ENCODE measurements at places on chromosomes 6 and 20.

- no peak for DNase-seq
Observed at GRCh38 chr20:10671919-10672623, 1.7 kb downstream of the JAG1 start.

DNA sequence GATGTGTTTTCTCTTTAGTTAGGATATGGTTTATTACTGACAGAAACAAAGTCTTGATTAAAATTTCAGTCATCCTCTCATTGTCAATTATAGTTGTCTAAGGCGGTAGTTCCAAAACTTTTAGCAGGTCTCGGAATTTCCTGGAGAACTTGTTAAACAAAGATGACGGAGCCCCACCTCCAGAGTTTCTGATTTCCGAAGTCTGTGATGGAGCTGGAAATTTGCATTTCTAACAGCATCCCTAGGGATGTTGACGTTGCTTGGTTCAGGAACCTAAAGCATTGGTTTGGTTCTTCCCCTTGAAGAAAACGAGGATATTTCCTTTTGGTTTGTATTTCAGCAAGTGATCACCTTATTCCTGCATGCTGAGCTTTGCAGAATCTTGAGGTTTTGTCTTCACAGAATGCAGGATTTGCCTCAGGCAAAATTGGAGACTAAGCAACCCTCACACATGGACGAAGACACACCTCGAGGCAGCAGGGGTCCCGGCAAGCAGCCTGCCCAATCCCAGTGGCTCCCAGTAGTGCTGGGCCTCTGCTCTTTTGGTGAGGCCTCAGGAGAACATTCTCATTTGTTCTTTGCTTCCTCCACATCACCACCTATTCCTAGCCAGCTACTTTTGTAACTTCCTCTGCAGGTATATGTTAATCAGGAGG, 187.1 kb upstream of the PHACTR1 start:
- no peak for DNase-seq

DNA sequence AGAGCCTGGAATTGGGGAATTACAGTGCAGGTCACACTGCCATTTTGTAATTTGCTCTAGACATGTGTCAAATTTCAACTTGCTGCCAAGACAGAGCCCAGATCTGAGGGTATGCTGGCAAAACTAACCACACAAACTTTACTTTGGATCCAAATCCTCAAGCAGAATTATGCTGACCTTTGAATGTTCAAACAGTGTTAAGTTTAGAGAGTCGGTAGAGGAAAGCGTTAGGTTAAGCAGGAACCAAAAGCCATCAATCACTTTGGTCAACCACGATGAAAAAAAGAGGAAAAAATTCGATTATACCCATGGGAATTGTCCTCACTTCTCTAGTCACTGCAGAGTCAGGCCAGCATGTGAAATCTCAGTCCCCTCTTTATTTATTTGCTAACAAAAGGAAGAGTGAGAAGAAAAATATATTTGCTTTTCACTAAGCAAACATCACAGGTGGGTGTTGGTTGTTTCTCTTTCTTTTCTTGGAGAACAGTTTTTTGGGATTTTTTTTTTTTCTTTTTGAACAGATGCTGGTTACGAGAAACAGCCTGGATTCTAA, 105.1 kb upstream of the ADGRF1 start:
- DNase-seq: no peak

DNA sequence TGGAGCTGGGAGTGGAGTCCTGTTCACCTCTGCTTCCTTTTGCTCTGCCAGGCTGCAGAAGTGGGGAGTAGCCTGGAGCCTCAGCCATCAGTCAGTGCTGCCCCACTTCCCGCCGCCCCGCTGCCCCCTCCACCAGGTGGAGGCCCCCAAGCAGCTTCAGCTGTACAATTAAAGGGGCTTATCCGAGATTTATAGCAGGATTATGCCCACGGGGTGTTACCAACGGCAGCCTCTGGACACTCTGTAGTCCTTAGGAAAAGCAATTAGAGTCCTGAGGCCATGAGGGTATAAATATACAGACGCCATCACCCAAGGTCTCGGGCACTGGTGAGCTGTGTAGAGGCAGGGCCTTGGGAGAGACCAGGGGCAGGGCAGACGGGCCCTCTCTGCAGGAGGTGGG, 55.4 kb downstream of the GRM4 start:
- DNase-seq: no peak

DNA sequence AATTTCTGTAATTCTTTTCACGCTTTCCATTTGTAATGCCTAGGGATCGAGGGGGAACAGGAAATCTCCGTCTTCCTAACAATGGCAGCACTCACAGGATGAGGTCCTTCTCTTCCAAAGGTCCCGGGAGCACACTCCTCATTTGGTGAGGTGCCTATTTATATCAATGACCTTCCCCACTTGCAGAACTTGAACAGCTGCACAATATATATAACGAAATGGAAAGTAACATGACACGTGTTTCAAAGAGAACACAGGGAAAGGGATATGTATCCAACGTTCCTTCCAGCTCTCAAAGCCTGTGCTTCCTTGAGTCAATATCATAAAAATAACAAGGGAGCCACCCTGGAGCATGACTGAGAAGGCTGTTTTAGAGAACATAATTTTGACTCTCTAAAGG, 78.6 kb upstream of the RBM24 start:
- DNase-seq: no peak

GRCh38 chr20:63402860-63403220, 41.7 kb upstream of the CHRNA4 start:
- no peak for DNase-seq

DNA sequence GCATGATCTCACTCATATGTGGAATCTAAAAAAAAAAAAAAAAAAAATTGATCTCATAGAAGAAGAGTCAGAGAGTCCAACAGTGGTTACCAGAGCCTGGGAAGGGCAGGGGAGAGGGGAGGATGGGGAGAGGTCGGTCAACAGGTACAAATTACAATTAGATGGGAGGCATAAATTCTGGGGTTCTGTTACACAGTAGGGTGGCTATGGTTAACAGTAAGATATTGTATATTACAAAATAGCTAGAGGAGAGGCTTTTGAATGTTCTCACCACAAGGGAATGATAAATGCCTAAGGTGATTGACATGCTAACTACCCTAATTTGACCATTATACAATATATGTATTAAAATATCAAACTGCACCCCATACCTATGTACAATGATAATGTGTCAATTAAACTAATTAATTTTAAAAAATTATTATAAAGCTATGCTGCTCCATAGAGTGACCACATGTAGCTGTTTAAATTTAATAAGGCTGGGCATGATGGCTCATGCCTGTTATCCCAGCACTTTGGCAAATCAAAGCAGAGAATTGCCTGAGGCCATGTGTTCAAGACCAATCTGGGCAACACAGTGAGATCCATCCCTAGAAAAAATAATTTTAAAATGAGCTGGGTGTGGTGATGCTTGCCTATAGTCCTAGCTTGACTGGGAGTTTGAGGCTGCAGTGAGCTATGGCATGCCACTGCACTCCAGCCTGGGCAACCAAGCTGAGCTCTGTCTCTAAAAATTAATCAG, 70.9 kb downstream of the SNX5 start:
- no peak for DNase-seq

DNA sequence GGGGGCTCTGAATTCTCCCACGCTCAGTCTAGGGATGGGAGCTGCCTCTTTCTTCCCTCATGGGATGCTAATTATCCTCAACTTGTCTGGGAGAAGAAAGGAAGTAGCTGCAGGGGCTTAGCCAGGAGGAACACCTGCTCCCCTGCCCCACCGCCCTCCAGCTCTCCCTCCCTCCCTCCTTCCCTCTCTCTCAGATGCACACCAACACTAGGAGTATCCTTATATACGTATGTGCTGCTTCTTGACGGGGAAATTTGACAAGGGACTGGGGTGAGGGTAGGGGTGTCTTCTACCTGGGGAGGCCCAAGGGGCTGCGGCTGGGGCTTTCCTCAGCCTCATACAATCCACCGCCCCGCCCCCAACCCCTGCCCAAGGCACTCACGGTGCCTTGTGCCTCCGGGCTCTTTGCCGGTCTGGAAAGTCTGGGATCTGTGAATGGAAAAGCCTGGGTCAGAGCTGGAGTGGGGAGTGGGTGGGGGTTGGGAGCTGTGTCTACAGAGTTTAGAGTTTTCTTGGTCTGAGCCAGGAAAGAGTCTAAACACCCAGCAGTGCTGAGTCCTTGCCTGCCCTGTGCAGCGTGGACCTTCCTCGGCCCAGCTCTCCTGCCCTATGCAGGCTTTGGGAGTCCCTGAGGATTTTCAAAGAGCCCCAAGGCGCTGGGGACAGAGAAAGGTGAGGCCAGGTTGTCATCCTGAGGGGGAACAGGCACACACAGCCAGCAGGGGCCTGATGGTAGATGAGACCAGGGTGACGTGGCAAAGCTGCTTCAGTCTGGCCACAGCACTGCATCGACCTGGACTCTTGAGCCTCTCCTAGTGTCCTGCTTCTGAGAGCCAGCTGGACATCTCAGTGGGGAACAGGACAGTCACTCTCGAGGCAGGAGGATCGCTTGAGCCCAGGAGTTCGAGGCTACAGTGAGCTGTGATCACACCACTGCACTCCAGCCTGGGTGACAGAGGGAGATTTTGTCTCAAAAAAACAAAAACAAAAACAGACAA, 29.3 kb upstream of the EMILIN3 start:
- no peak for DNase-seq

DNA sequence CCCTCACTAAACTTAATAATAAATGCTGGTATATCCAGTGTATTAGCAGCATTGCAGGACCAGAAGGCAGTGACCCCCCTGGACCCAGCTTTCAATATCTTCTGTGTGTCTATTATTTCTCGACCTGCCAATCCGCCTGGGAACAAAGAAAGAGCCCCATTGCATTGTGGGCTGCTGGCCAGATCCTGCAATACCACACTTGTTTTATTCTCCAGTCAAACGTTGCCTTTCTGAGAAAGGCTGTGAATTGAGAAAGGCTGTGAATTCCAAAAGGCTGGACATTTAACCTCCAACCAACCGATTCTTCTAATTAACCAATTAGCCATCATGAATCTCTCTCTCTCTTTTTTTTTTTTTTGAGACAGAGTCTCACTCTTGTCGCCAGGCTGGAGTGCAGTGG, 1.5 kb upstream of the MTO1 start:
- DNase-seq: no peak

DNA sequence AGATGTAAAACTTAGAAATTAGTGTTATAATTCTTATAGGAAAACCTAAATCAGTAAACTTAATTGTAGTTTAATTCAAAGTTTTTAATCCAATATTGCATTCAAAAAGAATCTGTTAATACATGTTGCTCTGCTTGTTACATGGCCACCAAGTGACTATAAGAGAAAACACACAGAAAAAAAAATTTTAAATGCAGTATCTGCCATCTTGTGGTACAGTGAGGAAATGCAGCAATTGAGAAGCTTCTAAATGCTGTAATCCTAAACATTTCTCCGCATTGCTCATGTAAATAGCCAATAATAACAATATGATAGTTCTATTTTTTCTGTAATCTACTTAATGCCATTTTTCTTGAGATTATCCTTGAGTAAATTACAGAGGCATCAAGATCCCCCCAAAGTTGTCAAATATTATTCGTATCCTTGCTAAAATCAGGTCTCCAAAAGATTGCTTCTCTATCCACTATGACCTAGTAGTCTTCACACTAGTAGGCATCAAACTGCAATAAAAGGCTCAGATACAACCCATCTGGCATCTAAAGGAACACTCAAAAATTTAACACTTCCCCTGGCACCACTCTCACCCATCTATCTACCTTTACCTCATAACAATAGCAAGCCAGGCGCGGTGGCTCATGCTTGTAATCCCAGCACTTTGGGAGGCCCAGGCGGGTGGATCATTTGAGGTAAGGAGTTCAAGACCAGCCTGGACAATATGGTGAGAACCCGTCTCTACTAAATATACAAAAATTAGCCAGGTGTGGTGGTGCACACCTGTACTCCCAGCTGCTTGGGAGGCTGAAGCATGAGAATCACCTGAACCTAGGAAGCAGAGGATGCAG, 34.6 kb downstream of the HDAC2 start:
- peak; percentile 24 for DNase-seq

GRCh38 chr20:49672096-49672664, 41.5 kb downstream of the B4GALT5 start:
- DNase-seq: no peak

DNA sequence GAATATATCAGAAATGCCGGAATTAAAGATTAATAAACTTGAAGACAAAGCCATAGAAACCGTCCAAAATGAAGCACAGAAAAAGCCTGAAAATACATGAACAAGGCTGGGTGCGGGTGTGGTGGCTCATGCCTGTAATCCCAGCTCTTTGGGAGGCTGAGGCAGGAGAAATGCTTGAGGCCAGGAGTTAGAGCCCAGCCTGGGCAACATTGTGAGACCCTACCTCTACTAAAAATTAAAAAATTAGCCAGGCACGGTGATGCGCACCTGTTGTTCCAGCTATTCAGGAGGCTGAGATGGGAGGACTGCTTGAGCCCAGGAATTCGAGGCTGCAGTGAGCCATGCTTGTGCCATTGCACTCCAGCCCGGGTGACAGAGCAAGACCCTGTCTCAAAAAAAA, 32.9 kb downstream of the REV3L start:
- no peak for DNase-seq

- no peak for DNase-seq
Observed at GRCh38 chr20:48619126-48620101, 208.4 kb downstream of the PREX1 start.

DNA sequence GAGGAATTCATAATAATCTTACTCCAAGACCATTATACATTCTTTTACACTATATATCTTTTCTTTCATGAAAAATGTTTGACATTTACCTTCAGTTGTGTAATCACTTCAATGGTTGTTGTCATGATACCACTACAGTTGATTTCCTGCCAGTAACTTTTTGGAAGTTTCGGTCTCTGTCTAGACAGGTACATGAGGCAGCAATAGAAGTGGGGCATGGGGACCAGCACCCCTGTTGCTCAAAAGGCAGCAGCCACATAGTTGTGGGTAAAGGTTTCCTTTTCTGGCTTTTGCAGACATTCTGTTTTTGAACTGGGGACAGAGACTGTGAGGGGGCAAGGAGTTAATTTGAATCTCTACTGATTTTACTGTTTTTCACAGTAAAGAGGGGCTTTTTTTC, 14.1 kb downstream of the SAMD5 start:
- DNase-seq: no peak

GRCh38 chr6:127518191-127518709, 885 bp downstream of the MTCL3 start:
- no peak for DNase-seq

DNA sequence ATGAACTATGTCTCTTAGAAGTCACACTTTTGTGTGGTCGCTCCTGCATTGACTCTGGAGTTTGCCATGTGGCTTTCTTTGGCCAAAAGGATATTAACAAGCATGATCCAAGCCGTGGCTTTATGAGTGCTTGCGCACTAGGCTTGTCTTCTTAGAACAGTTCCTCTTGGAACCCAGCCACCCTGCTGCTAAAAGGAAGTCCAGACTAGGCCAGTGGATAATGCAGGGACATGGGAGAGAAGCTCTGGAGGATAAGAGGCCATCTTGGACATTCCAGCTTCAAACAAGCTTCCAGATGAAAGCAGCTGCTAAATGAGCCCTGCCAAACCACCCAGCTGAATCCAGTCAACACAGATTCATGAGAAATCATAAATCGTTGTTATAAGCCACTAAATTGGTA, 346.4 kb downstream of the CDC5L start:
- DNase-seq: no peak

GRCh38 chr20:51607170-51607569, 64.7 kb upstream of the NFATC2 start:
- no peak for DNase-seq

All from NCI-H2081 treated with DMSO at 0.1 percent for 48 hours (cell line).